Stimulated activated CD4-positive, alpha-beta T cell treated with anti-CD3 and anti-CD28 coated beads, Interleukin-1b, Interleukin-23, amount 100 ng/mL, for 1 hour (primary cell): ENCODE measurements at places on chromosomes 1 and 21.

DNA sequence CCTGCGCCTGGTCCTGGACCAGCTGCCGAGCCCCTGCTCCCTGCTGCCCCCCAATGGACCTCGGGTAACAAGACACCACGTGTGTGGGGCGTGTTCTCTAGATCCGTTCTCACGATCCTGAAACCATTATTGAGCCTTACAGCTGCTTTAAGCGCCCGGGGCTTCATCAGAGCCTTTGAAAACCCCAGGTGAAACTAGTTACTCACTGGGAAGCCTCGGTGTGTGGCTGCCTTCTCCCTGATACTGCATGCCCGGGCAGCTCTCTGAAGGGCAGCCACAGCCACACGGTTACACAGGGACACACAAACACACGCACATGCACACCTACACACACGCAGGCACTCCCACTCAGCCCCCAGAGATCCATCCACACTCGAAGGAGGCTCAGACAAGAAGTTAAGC lies 5.3 kb downstream of the HES2 start:
- no peak for DNase-seq

GRCh38 chr1:225532240-225532944 lies 104.6 kb upstream of the LBR start:
- no peak for DNase-seq

DNA sequence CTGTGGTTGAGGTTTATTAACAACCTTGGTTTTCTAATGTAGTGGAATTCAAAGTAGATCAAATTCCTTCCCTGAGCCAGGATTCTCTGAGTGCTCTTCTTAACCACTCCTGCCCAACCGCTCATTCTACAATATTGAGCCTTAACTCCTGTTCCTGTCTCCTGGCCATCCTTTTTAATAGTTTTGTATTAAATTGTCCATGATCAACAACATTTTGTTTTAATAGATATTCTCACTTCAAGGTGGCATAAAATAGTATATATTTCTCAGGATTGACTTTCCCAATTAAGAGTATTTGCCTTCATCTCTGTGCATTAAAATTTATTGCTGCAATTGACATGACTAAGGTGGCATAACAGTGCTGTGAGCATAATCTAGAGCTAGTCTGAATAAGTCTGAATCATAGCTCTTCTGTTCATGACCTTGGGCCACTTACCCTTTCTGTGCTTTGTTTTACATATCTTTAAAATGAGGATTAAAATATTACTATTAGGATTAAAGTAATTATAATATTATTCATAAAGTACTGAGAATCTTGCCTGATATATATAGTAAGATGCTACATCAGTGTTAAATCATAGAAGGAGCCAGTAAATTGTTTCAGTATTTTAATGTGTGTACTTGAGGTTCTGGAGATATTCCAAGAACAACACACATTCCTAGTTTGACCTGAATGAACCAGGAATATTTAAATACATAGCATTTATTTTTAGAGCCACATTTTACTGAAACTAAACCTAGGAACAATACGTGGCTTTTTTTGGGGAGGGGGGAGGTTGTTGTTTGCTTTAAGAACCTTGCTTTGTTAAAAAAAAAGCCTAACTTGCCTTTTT lies 76.4 kb downstream of the ADGRL2 start:
- DNase-seq = no peak

GRCh38 chr1:41573785-41574713 lies 89.6 kb upstream of the EDN2 start:
- peak; percentile 56 for DNase-seq

DNA sequence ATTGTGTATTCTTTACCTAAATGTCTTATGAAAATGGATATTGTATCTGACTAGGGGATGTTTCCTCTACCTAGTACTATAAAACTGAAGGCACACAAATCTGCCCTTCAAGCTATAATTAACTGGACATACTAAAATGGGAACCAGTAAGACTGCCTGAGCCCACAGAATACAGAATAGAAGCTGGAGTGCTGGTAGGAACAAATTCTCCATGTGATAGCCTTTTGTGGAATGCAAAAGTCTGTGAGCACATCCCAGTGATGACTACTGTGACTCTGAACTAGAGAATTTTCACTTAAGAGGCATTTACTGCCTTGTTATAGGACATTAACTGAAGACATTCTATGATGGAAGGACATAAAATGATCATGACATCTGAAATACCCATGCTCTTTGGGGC lies 30.3 kb downstream of the KIFAP3 start:
- no peak for DNase-seq

- no peak for DNase-seq
These were observed 29.3 kb upstream of the IL20 start for GRCh38 chr1:206836111-206836510.

DNA sequence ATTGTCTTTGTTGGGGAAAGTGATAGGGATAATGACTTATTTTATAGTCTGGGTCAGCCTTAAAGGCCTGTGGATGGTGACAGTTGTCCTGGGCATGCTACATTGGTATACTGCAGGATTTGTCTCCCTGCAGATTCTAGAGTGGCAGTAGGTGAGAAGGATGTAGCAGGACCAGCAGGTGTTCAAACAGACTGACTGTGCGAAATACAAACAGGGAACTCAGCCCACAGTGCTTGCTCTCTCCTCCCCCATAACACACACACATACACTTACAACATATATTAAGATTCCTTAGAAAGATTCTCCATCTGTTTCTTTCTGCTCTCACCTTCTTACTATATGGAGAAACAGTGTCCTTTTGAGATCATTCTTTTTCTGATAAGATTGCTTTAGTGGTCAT lies 6.9 kb downstream of the PDE4B start:
- no peak for DNase-seq

- no peak for DNase-seq
These were observed 103.2 kb upstream of the DYNLT5 start for GRCh38 chr1:66648901-66649595.

DNA sequence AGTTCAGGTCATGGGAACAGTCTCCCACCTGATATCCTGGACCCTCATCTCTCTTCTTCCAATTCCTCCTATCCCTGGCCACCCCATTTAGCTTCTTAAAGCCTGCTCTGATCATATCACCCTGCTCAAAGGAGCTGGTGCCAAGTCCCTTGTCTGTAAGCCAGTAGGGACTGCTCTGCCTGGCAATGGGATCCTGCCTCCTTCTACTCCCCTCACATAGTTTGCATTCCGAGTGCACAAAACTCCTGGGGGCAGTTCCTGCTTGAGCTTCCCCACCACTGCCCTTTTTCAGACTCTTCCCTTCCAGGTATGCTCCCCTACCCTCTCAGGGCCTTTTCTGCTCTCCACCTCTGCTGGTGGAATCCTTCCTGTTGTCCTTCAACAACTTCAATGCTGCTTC lies 48.1 kb downstream of the NGF start:
- DNase-seq = no peak

- no peak for DNase-seq
These were observed 75.0 kb downstream of the ATP6V1G3 start for GRCh38 chr1:198465201-198466144.

DNA sequence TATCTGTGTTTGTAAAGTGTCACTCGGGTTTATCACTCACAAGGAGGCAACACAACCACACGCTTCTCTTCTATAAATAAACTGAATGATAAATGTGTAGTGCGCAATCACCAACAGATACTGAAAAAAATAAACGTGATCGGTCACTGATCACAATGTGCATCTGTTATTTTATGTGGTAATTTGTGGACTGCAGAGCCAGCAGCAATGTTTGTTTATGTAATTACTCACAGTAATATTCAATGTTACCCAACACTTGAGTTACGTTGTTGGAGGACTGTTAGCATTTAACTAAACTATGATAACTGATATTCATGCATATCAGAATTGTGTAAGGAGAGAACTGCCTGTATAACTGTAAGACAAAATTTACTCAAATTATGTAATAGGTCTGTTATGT lies 129.6 kb downstream of the USH2A start:
- DNase-seq = no peak

DNA sequence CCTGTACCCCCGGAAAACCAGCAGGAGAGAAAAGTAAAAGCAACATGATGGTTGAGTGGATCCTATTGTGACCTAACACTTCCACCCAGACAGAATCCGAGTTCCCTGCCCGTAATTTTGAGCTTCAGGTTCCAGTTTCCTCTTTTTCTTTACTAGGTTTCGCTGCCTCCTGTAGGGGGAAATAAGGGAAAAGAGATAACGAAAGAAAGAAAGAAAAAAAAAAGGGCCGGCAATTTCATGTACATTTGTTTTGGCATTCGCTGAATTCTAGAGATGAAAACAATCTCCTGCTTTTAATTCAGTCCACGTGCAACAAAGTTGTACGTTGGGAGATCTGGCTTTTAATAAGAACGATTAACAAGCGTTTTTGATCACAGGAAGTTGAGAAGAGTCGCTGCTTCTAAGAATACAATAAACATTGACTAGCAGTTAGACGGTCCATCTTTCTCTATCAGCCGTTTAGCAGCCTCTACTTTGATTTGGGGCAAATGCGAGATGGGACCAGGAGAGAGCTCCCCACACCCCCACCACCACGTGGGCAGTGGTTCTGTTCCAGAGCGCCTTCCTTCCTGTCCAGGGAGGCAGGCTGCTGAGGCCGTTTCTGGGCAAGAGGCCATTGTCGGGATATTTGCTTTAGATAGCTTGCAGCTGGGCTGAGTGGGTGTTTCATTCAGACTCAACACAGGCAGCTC lies 155.9 kb upstream of the RUNX1 start:
- no peak for DNase-seq

DNA sequence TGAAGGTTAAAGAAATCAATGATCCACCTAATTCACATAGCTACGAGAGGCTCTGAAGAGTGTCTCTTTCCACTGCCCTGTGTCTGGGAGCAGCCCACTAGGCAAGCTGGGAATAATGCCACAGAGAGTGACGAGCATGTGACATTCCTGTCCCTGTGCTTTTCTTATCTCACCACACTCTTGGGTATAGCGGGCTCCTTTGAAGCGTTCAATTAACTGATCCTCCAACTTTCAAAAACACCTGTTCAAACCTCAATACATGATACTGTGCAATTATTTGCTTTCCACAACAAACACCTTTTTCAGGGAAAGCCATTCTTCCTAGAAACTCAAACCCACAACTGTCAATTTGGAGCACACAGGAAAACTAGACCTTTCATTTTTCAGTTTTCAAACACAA lies 43.4 kb downstream of the PLPP3 start:
- DNase-seq = no peak

DNA sequence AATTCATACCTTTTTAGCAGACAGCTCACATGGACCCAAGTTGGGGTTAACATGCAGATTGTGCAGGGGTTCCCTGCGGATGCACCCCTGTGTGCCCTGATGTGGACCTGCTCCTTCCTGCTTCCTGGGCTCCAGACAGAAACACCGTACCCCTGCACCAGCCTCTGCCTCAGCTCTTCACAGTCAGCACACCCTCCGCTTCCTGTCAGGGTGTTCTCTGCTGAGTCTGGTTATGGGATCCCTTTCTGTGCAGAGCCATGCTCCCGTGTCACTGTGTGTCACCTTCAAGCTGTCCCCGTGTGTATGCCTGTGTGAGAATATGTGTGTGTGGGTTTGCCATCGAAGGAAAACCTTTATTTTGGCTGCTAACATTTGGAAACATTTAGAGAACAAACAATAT lies 48.7 kb upstream of the KCNJ15 start:
- no peak for DNase-seq

- DNase-seq = no peak
These were observed 5.1 kb upstream of the NES start for GRCh38 chr1:156682166-156682890.
